ENCODE measurements at places on chromosomes 6 and 20. TPM values are rescaled to one million over a fixed set of nuclear protein-coding genes. Genes with fewer than 3 reads are reported as not detected.

DNA sequence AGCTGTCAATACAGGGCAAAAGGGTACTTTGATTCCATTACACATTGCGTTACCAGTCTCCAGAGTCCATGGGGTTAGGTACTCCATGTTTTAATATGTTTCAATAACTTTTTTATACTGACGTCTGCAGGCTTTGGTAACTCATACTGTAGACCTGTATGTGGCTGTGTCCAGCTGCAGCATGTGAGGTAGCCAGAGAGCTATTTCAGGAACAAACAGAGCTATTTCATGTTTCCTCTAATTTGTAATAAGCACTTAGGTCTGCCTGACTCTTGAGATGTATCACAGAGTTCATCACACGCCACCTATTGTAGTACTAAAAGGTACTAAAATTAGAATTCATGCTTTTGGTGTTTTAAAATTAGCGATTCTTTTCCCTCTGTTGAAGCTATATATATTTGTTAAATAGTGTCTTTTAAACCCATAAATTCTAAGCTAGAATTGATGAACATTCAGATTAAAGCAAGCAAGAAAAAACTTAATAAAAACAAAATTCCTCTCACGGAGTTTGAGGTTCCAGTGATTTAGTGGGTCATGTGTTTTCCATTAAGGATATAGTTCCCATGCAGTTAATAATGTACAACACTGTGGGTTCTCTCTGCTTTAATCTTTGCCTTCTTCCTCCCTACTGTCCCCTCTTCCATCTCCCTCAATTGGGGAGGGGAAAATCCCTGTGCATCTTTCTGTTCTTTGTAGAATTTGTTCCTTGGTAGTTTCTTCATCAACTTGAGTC lies 37.0 kb downstream of the FOXO3 start:
- H3K27ac ChIP-seq, result no peak overlapping the region
- H3K36me3 ChIP-seq, result no peaks in the 10 kb centered on the region
- H3K27me3 ChIP-seq, result no peaks in the 10 kb centered on the region
- no peak for DNase-seq
- no peak overlapping the region for H3K4me3 ChIP-seq

DNA sequence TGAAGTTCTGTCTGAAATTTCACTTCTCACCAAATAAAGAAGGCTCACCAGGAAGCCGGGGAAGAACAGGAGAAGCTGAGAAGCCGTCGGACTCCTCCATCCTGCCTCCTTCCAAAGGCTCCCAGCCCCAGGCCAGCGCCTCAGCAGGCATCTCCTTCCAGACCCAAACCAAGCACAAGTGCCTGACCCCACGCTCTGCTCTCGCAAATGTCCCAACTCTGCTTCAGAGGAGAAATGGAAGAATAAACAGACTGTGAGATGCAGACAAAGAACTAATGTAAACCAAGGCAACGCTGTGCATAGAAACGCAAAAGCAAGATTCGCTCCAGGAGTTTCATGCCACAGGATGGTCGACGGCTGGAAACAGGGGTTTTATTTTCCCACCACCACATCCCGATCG lies 100.3 kb upstream of the EXOC2 start:
- no peak overlapping the region for H3K4me3 ChIP-seq
- H3K4me1 ChIP-seq, result no peaks in the 10 kb centered on the region
- H3K36me3 ChIP-seq, result no peaks in the 10 kb centered on the region
- DNase-seq, result no peak

DNA sequence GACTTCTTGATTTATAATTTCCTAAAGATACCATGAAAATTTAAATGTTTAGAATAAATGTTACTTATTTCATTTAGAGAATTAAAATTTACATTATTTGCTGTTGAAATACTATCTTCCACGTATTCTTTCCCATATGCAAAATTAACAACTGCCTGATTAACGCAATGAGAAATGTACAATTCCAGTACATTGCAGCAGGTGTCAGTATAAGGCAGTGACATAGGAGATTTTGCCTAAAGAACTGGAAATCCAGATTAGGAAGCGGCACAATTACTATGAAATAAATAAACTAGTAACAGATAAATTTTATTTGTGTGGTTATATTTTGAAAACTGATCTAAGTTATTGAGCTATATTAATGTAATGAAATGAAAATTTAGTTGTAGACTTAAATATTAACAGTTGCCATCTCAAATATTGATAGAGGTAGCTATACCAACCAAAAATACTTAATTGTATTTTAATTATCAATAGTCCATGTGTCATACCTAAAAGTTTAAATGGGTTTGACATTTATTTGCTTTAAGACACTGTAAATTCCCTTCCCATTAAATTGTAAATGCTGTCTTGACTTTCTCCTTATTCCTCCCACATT lies 300.2 kb downstream of the UTRN start:
- H3K27ac ChIP-seq, result no peak overlapping the region
- H3K27me3 ChIP-seq, result no peaks in the 10 kb centered on the region
- no peak overlapping the region for H3K4me3 ChIP-seq
- no peak for DNase-seq
- no peaks in the 10 kb centered on the region for H3K36me3 ChIP-seq
- peaks cover 4% of the 10 kb centered on the region for H3K4me1 ChIP-seq

DNA sequence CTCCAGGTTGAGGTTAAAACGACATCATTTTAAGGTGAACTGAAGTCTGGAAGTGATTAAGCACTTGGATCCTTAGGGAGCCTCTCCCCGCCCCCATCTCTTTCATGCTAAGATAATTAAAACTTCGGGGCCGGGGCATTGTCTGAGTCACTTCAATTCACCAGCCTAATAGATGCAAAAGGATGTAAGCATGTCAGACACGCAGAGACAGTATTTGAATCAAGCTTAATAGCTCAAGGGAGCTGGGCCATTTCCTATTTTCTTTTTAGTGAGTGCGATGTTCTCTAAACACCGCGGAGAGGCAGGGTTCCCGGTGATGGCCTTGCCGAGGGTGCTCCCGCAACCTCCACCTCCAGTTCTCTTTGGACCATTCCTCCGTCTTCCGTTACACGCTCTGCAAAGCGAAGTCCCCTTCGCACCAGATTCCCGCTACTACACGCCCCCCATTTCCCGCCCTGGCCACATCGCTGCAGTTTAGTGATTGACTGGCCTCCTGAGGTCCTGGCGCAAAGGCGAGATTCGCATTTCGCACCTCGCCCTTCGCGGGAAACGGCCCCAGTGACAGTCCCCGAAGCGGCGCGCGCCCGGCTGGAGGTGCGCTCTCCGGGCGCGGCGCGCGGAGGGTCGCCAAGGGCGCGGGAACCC lies 516 bp upstream of the IRF4 start:
- no peaks in the 10 kb centered on the region for H3K36me3 ChIP-seq
- peaks cover 100% of the 10 kb centered on the region for H3K27me3 ChIP-seq
- H3K27ac ChIP-seq, result no peak overlapping the region
- H3K4me1 ChIP-seq, result no peaks in the 10 kb centered on the region
- peak; percentile 81 for DNase-seq

GRCh38 chr20:45892828-45893500 lies 1.8 kb downstream of the CTSA start:
- H3K27ac ChIP-seq, result no peak overlapping the region
- H3K36me3 ChIP-seq, result peaks cover 38% of the 10 kb centered on the region
- H3K27me3 ChIP-seq, result no peaks in the 10 kb centered on the region
- no peaks in the 10 kb centered on the region for H3K4me1 ChIP-seq
- DNase-seq, result no peak

GRCh38 chr6:88867841-88868731 lies 95.3 kb downstream of the RNGTT start:
- H3K27me3 ChIP-seq, result no peaks in the 10 kb centered on the region
- no peak overlapping the region for H3K27ac ChIP-seq
- H3K36me3 ChIP-seq, result no peaks in the 10 kb centered on the region
- H3K4me3 ChIP-seq, result no peak overlapping the region
- H3K4me1 ChIP-seq, result peaks cover 3% of the 10 kb centered on the region

GRCh38 chr6:113820761-113821160 lies 36.4 kb upstream of the MARCKS start:
- H3K27ac ChIP-seq, result no peak overlapping the region
- H3K36me3 ChIP-seq, result no peaks in the 10 kb centered on the region
- DNase-seq, result no peak
- no peak overlapping the region for H3K4me3 ChIP-seq

GRCh38 chr20:37598575-37599342 lies 71.1 kb upstream of the BLCAP start:
- no peaks in the 10 kb centered on the region for H3K36me3 ChIP-seq
- no peak overlapping the region for H3K4me3 ChIP-seq
- H3K27ac ChIP-seq, result peak overlapping the region; percentile 38
- DNase-seq, result no peak
- peaks cover under 1% of the 10 kb centered on the region for H3K27me3 ChIP-seq
- no peaks in the 10 kb centered on the region for H3K4me1 ChIP-seq

- no peaks in the 10 kb centered on the region for H3K36me3 ChIP-seq
- no peak for DNase-seq
- H3K4me1 ChIP-seq, result no peaks in the 10 kb centered on the region
- H3K4me3 ChIP-seq, result no peak overlapping the region
- H3K27me3 ChIP-seq, result no peaks in the 10 kb centered on the region
These were observed 15.6 kb upstream of the HMGN3 start for GRCh38 chr6:79250107-79250514.

GRCh38 chr20:58717278-58718091 lies 24.9 kb downstream of the NPEPL1 start:
- peak overlapping the region; percentile 83 for H3K27ac ChIP-seq
- H3K36me3 ChIP-seq, result no peaks in the 10 kb centered on the region
- H3K4me3 ChIP-seq, result no peak overlapping the region
- no peaks in the 10 kb centered on the region for H3K27me3 ChIP-seq

- no peak for DNase-seq
- H3K4me1 ChIP-seq, result no peaks in the 10 kb centered on the region
- H3K4me3 ChIP-seq, result no peak overlapping the region
- no peaks in the 10 kb centered on the region for H3K27me3 ChIP-seq
- H3K36me3 ChIP-seq, result no peaks in the 10 kb centered on the region
- H3K27ac ChIP-seq, result no peak overlapping the region
These were observed 69.3 kb downstream of the ALDH8A1 start for GRCh38 chr6:134880487-134881190.

DNA sequence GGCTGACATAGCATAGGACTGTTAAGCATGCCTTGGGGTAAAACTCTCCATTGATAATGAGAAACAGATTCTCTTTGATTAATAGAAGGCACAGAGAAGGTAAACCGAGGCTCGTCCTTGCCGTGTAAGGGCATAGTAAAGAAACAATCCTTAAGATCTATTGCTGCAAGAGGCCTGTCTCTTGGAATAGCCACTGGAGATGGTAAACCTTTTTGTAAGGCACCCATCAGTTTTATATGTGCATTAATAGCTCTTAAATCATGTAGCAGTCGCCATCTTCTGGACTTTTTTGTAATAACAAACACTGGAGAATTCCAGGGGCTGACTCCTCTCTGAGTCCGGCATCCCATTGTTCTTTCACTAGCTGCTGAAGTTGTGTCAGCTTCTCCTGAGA lies 8.4 kb upstream of the ABHD12 start:
- peak; percentile 69 for DNase-seq
- no peaks in the 10 kb centered on the region for H3K27me3 ChIP-seq
- H3K27ac ChIP-seq, result peak overlapping the region; percentile 41
- no peaks in the 10 kb centered on the region for H3K4me1 ChIP-seq
- no peaks in the 10 kb centered on the region for H3K36me3 ChIP-seq
- H3K4me3 ChIP-seq, result no peak overlapping the region

- H3K36me3 ChIP-seq, result no peaks in the 10 kb centered on the region
- H3K27me3 ChIP-seq, result peaks cover 100% of the 10 kb centered on the region
- H3K27ac ChIP-seq, result no peak overlapping the region
- no peak overlapping the region for H3K4me3 ChIP-seq
These were observed 28.1 kb downstream of the TFAP2B start for GRCh38 chr6:50846852-50847155.

DNA sequence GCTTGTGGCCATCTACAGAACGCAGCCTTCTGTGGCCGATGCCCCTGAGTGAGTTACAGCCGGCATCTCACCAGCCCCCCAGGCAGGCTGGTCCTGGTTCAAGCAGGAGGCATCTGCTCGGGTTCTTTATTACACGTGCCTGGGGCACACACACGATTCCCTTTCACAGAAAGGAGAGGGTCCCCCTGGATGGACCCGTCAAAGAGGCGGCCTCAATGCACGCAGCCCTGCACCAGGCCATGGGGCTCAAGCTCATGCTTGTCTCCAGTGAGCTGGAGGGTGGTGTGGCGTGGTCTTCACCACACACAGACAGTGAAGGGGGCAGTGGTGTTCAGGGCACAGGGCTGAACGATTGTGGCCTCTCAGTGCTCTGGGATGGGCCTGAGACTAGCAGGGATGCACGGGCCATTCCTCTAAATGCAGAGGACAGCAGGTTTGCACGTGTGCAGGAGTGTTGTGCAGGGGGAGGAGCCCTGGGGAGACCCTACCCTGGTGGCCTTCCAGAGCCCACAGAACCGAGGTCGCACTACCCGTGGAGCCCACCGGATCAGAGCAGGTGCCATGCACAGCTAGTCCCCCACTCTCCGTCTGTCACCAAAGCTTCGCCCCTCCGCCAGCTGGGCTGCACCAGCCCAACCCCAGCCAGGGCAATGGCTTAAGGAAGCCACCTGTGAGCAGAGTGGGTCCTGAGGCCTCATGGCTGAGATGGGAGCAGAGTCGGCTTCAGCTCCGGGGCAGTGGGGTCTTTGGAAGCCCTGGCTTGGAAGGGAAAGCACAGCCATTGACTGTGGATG lies 23.1 kb downstream of the FRMD1 start:
- H3K27me3 ChIP-seq, result no peaks in the 10 kb centered on the region
- H3K27ac ChIP-seq, result no peak overlapping the region
- no peak for DNase-seq

- H3K27ac ChIP-seq, result no peak overlapping the region
- H3K4me1 ChIP-seq, result peaks cover 3% of the 10 kb centered on the region
- no peak for DNase-seq
- H3K27me3 ChIP-seq, result no peaks in the 10 kb centered on the region
- no peak overlapping the region for H3K4me3 ChIP-seq
These were observed 86.8 kb downstream of the PLG start for GRCh38 chr6:160788806-160789205.

The THBS2 gene
- total RNA-seq, result 0.45 TPM

The PNISR gene
- 197 TPM for total RNA-seq

The RAET1L gene
- not detected for total RNA-seq

The ARFGEF2 gene
- total RNA-seq, result 29.4 TPM

The MRPS18A gene
- total RNA-seq, result 58.1 TPM

The OR2H1 gene
- not detected for total RNA-seq

The TUBB2B gene
- total RNA-seq, result 324 TPM

The DLK2 gene
- total RNA-seq, result not detected

The BACH2 gene
- 22.3 TPM for total RNA-seq

The BPI gene
- total RNA-seq, result not detected

The VTA1 gene
- 73.5 TPM for total RNA-seq

The CPNE5 gene
- 0.29 TPM for total RNA-seq

The CAGE1 gene
- 0.21 TPM for total RNA-seq

The RCAN2 gene
- 15.7 TPM for total RNA-seq

The ADGRF5 gene
- total RNA-seq, result not detected

Measured in endodermal cell (in vitro differentiated cells).